ENCODE measurements at places on chromosomes 4 and X.

DNA sequence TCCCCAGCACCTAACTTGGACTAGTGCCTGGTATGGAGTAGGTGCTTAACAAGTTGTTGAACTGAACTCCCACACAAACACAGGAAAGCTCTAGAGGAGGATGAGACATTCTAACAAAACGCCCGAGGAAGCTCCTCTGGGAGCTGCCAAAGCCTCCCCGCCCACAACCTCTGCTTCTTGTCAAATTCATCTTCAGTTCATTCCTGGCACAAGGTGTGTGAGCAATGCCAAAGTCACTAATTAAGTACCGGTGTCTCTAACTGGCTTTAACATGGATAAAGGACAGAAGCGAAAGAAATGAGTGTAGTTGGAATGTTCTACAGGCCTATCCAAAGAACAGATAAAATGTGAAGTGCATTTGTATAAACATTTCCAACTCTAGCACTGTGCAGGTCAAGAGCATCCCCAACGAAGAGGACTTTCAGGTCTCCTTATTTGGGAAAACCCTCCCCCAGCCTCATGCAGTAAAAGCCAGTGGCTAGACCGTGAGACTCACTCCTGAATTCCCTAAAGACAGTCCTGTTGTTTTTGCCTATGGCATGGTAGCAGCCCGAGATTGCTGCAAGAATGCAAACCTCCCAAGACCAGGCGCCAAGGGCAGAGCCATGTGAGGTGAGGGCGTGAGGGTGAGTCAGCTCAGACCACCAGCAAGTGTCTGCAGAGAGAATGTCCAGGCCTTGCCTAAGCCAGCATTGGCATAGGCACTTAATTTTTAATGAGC lies 72.2 kb upstream of the KLF3 start:
- DNase-seq, result no peak

DNA sequence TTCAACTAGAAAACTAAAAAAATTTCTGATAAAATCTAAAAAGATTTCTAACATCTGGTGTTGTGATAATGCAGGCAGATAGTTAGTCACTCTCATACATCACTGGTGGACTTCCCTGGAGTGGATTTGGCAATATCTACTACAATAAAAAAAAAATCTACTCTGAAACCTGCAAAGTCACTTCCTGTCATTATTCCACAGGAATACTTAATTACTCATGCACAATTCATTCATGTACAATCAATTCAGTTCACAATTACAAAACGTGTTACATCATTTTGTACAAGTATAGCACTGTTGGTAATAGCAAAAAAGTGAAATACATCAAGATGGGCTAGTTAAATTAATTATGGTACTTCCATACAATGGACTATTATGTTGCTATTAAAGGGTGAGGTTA lies 16.5 kb upstream of the RHOH start:
- no peak for DNase-seq

GRCh38 chr4:175705407-175705806 lies 106.7 kb downstream of the GPM6A start:
- DNase-seq, result no peak

GRCh38 chr4:109254845-109255244 lies 47.6 kb downstream of the COL25A1 start:
- DNase-seq, result no peak

GRCh38 chr4:84957514-84958420 lies 8.7 kb downstream of the WDFY3 start:
- DNase-seq, result no peak

DNA sequence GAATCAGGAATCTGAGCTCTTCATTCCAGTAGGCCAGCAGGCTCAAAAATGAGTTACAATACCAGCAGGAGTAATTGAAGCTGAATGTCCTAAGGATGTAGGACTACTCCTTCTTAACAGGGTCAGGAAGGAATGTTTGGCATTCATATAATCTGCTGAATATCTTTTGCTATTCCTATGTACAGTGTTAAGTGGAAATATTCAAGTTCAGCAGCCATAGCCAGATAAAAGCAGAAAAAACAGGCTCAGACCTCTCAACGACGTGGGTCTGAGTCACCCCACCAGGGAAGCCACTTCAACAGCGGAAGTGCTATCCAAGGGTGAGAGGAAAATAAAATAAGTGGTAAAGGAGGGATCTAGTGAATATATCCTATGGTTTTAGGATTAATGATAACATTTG lies 577.0 kb downstream of the SPOCK3 start:
- no peak for DNase-seq

GRCh38 chrX:136192839-136193414 lies 45.6 kb downstream of the FHL1 start:
- no peak for DNase-seq

DNA sequence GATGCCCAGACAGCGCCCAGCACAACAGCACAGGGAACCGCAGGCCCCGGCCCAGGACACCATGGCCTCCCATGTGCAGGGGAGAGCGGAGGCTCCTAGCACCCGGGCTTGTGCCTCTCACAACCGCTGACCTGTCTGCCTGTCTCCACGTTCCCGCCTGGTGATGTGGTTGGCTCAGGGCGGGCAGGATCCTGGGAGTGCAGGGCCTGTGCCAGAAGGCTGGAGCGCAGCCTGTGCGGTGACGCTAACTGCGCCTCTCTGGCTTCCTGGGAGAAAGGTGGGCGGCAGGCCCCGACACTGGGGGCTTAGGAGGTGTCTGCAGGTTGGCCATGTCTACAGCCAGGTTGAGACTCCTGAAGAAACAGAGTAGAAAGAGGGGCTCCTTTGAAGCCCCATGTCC lies 48.7 kb downstream of the CPZ start:
- no peak for DNase-seq

- no peak for DNase-seq
Measured at GRCh38 chrX:132651421-132652086, 162.7 kb upstream of the MBNL3 start.

GRCh38 chrX:124125471-124125870 lies 164.0 kb downstream of the STAG2 start:
- no peak for DNase-seq

DNA sequence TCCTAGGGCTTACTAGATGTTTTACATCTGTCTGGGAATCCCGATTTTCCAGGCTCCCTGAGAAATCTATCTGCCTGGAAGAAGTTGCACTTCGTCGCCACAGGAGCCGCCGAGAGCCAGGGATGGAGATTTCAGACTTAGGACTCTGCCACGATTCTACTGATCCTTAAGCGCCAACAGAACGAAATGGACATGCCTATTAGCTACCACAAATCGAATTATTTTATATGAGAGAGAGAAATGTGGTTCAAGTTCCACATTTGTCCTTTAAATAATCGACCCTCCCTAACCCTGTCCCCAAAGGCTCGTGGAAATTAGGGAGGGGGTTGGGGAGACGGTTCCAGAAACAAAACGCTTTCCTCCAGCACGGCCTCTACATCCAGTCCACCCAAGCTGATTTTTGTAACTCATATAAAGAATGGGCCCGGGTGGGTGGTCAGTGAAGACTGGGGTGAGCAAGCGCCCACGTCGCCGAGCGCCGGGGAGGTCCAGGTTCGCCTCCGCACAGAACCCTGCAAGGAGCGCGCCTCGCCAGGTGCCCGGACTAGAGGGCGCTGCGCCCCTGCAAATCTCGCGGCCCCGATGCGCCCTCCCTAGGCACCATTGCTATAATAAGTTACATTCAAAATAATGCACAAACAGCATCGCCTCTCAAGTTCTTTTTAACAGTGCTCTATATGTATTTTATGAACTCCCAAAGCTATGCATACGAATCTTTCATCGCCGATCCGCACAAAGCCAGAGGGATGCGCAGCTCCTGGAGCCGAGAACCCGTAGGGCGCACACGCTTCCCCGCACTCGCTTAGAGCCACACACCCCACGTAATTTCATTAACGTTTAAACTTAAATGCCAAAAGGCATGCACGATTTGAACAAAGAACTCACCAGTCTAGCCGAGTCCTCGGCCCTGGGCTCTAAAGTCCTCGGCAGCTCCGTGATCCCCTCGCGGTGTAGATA lies 2.1 kb upstream of the FAT1 start:
- no peak for DNase-seq

DNA sequence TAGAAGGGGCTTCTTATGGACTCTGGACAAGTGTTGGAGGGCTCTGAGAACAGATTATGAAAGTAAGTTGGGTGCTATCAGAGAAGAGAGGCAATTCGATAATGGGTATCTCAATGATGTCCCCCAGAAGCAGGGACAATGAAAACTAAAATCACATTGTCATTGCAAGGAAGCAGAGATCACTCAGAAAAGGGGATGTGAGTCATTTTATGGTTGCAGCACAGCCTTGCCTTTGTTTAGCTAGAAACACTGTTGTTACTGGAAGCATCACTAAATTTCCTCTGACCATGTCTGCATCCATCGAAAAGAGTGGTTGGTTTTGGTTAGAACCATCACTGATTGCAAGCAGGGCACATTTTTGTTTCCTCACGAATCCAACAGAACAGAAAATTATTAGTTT lies 246.8 kb upstream of the NWD2 start:
- no peak for DNase-seq

GRCh38 chr4:86393749-86394148 lies 33.9 kb upstream of the MAPK10 start:
- DNase-seq, result no peak

DNA sequence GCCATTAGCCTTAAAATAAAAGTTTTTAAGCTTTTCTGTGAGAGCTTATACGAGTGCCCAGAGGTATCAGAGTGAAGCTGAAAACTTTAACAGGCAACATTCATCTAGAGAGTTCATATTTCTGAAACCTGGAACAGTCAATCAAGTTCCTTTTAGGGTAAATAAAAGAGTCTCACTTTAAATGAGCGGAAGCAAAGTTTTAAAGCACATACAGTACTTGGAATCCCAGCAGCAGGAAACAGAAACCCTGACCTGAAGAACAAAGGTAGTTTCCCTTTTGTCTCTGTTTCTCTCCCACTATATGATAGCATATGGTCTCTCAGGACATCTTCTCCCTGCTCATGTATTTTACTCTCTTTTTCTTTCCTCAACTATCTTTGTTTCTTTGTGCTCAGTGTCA lies 153.0 kb downstream of the ASB9 start:
- no peak for DNase-seq

DNA sequence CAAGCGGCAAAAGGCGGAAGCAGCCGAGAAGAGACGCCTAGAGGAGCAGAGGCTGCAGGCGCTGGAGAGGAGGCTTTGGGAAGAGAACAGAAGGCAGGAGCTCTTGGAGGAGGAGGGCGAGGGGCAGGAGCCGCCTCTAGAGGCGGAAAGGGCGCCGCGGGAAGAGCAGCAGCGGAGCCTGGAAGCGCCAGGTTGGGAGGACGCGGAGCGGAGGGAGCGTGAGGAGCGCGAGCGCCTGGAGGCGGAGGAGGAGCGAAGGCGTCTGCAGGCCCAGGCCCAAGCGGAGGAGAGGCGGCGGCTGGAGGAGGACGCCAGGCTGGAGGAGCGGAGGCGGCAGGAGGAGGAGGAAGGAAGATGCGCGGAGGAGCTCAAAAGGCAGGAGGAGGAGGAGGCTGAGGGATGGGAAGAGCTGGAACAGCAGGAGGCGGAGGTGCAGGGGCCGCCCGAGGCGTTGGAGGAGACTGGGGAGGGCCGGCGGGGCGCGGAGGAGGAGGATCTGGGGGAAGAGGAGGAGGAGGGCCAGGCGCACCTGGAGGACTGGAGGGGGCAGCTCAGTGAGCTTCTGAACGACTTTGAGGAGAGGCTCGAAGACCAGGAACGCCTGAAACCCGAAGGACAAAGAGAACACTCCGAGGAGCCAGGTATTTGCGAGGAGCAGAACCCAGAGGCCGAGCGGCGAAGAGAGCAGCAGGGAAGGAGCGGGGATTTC lies 72.9 kb downstream of the AASDH start:
- DNase-seq, result no peak

- DNase-seq, result no peak
Measured at GRCh38 chr4:140497747-140498636, at the start of gene MGAT4D. TSS of gene MGAT4D (minus strand) at chr4:140498293. CDS start at chr4:140498222, 71 bp downstream.

- DNase-seq, result no peak
Measured at GRCh38 chr4:16579866-16580265, 318.6 kb downstream of the LDB2 start.

GRCh38 chr4:10296730-10297129 lies 160.5 kb downstream of the ZNF518B start:
- no peak for DNase-seq

DNA sequence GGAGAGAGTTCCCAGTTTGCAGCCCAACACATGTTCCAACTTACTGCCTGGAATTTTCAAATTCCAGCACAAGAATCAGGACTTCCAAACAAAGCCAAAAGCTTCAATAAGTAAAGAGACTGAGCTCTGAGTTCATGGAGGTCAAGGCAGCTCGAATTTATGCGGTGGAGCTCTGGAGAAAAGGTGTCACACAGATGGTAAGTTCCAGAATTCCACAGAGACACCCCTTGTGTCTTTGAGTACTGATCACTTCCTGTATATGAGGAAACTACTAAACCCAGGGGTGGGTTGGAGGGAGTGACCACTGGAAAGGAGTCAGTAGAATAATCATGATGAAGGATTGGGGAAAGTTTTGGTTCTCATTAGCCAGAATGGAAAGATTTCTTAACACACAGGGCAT lies 118.5 kb upstream of the GUCY1A1 start:
- no peak for DNase-seq

GRCh38 chrX:131677655-131678628 lies 134.1 kb downstream of the OR13H1 start:
- DNase-seq, result peak; percentile 23

DNA sequence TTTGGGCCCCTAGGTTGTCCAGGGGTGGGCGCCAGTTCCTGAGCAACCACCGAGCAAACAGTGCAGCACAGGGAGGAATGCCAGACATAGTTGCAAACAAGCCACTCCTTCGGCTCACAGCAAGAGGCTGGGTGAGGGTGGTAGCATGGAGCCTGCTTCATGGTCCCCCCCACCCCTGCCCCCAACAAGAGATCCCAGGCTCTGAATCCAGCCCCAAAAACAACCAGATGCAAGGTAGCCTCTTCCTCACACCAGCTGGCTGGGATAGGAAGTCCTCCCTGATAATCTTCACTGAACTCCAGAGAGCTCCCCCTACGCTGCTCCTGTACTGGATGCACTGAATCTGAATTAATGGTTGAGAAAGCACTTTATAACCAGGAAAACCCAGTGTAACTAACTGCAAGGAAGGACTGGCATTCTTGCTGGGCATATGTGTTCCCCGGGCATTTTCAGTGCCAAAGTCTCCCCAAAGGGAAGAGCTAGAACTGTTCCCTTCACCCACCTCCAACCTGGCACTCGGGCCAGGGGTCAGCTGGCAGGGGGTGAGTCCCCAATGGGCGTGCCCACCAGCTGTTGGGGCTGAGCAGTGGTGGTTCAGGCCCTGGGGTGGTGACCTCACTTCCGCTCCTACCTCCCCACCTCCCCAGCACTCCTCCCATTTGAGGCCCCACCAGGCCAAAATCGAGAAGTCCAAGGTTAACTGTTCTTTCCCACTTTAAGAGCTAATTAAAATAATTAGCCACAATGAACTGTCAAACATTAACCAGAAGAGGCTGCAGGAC lies 1.5 kb downstream of the ELF4 start:
- peak; percentile 60 for DNase-seq
